SW 1271 (cell line): ENCODE measurements at places on chromosomes 11 and 22.

DNA sequence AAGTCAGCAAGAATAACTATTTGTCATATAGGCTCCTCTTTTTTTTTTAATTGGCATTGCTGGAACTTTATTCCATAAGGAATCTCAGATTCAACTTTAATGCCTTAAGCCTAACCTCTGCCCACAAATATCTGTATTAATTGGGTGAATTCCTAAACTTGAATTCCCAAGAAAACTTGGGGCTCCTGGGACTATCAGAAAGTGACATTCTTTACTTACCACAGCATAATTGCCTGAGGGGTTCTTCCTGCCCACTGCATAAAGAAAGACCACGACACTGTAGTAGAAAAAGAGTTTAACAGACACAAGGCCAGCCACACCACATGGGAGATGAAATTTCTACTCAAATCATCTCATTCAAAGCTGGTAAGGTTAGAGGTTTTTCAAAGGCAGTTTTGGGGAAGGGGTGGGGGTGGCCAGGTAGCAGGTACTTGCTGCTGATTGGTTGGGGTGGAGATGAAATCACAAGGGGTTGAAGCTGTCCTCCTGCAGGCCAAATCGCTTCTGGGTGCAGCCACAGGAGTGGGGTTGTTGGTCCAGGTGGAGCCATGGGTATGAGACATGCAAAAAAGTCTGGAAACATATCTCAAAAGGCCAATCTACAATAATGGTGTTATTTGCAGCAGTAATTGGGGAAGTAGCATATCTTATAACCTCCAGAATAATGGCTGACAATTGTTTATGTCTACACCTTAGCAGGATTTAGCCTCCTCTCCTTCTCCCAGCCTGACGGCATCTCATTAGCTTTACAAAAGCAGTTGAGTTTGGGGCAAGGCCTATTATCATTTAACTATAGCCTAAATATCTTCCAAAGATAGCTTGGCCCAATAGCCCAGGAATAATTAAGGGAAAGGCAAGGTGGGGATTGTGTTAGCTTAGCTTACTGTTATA lies 4.8 kb upstream of the NLRP10 start:
- DNase-seq, result no peak

DNA sequence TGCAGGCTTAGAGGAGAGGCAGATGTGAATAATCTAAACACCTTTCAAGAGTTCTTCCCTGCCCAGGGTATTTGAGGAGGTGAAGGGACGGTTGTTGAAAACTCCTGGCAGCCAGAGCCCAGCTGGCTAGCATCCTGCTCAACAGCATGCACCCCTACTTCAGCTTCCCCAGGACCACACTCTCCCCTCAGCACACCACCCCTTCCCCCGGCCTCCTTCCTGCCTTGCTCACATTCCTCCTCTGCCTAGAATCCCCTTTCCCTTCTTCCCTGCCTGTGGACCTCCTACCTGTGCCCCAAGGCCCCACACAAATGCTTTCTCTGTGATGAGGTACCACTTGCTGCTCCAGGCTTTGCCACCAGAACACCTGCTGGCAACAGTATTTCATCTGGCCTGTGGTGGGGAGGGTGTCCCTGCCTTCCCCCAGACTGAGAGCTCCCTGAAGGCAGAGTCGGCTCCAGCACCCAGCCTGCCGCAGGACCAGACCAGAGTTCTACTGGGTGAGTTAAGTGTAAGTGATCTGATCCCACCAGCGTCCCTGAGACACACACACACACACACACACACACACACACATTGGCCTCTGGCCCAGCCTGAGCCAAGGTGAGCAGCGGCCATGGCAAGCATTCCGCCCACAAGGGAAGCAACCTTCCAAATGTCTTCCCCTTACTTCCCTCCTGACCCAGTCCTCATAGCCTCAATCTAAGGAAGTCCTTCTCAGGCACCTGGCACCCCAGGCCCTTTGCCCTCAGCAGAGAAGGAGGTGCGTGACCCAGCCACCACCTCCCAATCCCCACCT lies 79.5 kb downstream of the PDE2A start:
- DNase-seq, result no peak

- DNase-seq, result no peak
Observed at GRCh38 chr11:75826461-75827230, 11.6 kb downstream of the UVRAG start.

- DNase-seq, result no peak
Observed at GRCh38 chr11:34564807-34565241, 51.2 kb upstream of the ELF5 start.

- DNase-seq, result peak; percentile 32
Observed at GRCh38 chr11:877565-877964, 33.0 kb downstream of the CHID1 start.

- no peak for DNase-seq
Observed at GRCh38 chr22:36321797-36322601, 65.8 kb downstream of the MYH9 start.

DNA sequence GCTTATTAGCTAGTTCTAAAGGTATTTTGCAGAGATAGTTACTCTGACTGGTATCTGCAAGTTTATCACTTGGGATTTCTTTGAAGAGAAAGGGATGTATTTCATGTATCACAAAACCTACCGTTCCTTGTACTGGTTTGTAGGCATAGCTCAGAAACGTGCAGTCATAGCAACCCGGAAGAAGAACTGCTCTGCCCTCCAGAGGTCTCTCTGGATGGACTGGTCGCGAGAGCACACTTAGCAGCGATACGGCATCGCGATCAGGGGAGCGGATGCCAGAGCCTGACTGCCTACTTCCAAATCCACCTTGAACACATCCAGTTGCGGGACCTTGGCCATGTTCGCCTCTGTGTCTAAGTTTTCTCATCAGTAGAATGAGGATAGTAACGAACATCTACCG lies 143.3 kb downstream of the WNT7B start:
- no peak for DNase-seq

- no peak for DNase-seq
Observed at GRCh38 chr11:66291303-66291705, 390 bp upstream of the TMEM151A start.
